ENCODE measurements at places on chromosomes 1 and 21.

DNA sequence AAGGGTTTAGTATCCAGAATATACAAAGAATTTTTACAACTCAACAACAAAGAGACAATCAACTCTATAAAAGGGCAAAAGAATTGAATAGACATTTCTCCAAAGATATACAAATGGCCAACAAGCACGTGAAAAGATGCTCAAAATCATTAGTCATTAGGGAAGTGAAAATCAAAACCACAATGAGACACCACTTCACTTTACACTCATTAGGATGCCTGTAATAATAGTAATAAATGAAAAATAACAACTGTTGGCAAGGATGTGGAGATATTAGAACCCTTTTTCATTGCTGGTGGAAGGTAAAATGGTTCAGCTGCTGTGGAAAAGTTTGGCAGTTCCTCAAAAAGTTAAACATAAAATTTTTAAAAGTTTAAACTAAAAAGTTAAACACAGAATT is 7.0 kb upstream of the ABCD3 start:
- DNase-seq: no peak

DNA sequence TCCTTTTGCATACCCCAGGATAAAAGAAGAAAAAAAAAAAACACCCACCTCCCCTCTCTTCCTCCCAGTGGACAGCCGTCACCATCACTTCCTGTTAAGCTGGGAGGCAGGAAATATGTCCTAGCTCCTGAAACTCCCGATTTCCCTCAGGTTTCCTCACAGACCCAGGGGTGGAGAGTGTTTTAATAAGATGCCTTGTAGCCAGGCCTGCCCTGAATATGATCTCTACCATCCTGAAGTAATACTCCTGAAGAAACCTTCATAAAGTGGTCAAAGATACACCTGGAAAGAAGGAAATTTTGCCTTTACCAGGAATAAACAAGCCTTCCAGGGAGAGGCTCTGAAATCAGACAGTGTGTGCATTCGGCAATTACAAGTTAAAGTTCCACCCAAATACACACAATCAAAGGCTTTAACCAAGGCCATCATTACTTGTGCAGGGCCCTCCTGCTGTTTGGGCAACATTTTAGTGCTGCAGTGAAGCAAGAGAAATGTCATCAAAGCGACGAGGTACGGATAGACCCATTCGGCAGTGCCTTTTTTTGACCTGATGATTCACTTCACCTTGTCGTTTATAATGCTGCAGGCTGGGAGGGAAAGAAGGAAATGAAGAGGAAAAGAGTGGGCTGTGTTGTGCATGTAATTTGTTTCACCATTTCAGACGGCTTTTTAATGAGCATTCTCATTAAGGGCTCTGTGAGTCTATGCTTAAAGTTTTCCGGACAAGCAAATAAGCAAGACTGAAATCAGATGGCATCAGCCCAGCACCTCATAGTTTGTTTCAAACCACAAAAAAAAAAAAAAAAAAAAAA is 41.0 kb upstream of the RASAL2 start:
- no peak for DNase-seq

DNA sequence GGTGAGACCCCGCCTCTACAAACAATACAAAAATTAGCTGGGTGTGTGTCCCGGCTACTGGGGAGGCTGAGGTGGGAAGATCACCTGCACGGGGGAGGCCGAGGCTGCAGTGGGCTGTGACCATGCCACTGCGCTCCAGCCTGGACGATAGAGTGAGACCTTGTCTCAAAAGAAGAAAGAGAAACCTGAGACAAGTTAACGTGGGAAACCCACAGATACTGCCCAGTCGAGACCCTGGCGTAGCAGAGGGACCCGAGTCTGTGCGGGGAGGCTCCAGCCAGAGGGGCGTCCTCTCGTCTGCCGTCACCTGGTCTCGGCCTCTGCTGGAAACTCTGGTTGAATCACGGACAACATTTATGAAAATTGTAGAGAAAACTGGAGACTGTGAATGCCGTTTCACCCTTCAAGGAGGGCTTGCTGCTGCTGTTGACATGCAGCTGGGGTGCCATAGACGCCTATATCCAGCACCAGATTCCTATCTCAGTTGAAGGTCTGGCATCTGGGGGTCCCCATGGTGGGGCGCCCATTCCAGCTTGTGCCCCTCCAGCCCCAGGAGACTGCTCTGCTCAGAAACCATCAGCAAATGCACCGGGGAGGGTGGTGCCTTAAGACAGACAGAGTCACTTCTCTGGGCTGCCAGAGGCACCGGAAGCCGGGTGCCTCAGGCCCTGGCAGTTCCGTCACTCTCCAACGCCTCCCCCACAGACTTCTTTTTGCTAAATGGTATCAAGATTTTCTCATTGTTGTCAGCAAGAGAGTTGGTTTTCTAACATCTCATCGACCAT is 13.6 kb upstream of the CDK11B start:
- no peak for DNase-seq

GRCh38 chr1:154821083-154821482 is 49.0 kb downstream of the KCNN3 start:
- DNase-seq: no peak

- DNase-seq: no peak
These were observed 189.5 kb upstream of the C1orf174 start for GRCh38 chr1:4089421-4090175.
